ENCODE measurements at places on chromosomes 16 and 17.
A peak's percentile ranks its signal among the peaks of the same experiment; 100 is the strongest.

- peak overlapping the region; percentile 58 for H3K27ac ChIP-seq
- DNase-seq, result no peak
- H3K36me3 ChIP-seq, result peaks cover 5% of the 10 kb centered on the region
- H3K4me3 ChIP-seq, result no peak overlapping the region
- peaks cover 47% of the 10 kb centered on the region for H3K4me1 ChIP-seq
Observed at GRCh38 chr17:82527898-82528297, 8.4 kb downstream of the FOXK2 start.

GRCh38 chr16:53457670-53458069, 23.4 kb downstream of the RBL2 start:
- H3K27ac ChIP-seq, result peak overlapping the region; percentile 96
- H3K4me3 ChIP-seq, result peak overlapping the region; percentile 73
- DNase-seq, result peak; percentile 92
- H3K27me3 ChIP-seq, result no peaks in the 10 kb centered on the region
- peaks cover 89% of the 10 kb centered on the region for H3K4me1 ChIP-seq

GRCh38 chr17:54876656-54877195, 23.9 kb upstream of the TOM1L1 start:
- H3K27me3 ChIP-seq, result no peaks in the 10 kb centered on the region
- no peaks in the 10 kb centered on the region for H3K4me1 ChIP-seq
- H3K27ac ChIP-seq, result no peak overlapping the region
- DNase-seq, result no peak
- H3K4me3 ChIP-seq, result no peak overlapping the region

DNA sequence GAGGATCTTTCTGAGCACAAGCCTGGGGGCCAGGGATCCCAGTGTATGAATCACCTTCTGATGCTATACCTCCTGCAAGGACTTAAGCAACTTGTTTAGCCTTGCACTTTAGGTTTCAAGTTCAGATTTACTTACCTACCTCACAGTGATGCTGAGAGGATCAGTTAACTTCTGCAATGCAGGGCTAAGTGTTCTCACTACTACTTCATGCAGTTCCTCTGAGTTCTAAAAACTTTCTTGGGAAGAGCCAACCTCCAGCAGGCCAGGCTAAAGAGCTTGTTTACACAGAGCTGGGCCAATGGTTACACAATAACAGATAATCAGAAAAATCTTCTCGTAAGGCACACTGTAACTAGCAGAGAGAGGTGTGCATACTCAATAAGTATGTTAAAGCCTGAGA, 13.0 kb downstream of the VEZF1 start:
- no peak overlapping the region for H3K4me3 ChIP-seq
- no peaks in the 10 kb centered on the region for H3K27me3 ChIP-seq
- peaks cover 48% of the 10 kb centered on the region for H3K36me3 ChIP-seq
- no peak for DNase-seq
- no peak overlapping the region for H3K27ac ChIP-seq

DNA sequence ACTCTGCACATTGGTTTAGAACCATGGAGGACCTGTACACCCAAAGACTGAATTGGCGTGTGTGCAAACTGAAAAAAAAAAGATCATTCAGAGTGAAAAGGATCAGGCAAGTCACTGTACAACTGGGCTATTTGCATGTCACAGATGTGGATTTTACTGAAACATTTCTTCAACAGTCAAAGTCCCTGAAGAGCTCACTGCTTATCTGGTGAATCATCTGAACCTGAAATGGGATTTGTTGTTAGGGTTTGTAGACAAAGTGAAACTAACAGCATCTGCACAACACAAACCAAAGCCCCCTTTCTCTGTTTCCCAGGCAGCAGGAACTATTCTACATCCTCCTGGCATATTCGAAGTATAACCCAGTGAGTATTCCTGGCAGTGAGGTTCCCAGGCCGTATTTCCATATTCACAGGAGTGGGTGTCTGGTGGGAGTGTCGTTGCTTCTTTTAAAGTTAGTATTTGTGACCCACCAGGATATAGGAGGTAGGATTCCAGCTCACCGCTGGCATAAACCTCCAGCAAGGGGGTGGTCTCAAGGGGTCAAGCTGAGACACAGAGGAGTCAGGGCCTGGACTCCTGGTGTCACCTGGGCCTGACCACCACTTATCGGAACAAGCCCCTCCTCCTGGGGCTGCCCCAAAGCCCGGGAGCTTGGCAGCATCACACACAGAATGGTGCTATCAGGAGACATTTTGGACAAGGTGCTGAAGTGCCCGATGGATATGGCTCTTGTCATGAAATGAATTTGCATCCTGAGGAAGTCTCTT, 80.9 kb downstream of the GOSR1 start:
- no peaks in the 10 kb centered on the region for H3K36me3 ChIP-seq
- H3K4me1 ChIP-seq, result peaks cover 3% of the 10 kb centered on the region
- H3K27me3 ChIP-seq, result peaks cover 2% of the 10 kb centered on the region
- DNase-seq, result no peak
- no peak overlapping the region for H3K27ac ChIP-seq

- no peaks in the 10 kb centered on the region for H3K27me3 ChIP-seq
- no peaks in the 10 kb centered on the region for H3K4me1 ChIP-seq
- no peaks in the 10 kb centered on the region for H3K36me3 ChIP-seq
- H3K4me3 ChIP-seq, result no peak overlapping the region
- DNase-seq, result no peak
Observed at GRCh38 chr16:78939597-78939996, 660.9 kb downstream of the MAF start.

DNA sequence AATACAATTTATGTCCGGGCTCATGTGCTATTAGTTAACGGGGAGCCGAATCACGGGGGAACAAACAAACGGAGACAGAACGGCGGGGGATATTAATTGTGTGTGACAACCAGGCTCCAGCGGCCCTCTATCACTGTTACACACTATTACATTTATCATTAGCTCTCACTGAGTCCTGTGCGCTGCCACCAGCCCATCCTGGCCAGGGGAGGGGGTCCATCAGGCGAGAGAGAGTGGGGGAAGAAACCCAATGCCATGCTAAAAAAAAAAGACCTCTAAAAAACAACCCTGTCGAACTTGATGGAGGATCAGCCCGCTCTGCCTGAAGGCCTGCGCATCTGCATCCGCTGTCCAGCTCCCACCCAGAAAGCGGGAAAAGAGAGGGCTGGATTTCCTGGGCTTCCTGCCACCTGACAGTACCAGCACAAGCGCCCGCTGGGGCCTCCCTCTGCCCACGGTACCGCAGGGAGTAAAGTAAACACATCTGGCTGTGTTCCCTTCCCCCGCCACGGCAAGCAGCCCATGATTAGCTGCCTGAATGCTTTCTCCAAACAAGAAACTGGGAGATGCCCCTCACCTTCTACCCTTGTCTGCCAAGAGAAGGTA, 41.7 kb downstream of the PIPOX start:
- H3K27me3 ChIP-seq, result no peaks in the 10 kb centered on the region
- H3K36me3 ChIP-seq, result peaks cover 29% of the 10 kb centered on the region
- H3K27ac ChIP-seq, result no peak overlapping the region
- H3K4me1 ChIP-seq, result no peaks in the 10 kb centered on the region

- peaks cover 33% of the 10 kb centered on the region for H3K27me3 ChIP-seq
- no peak overlapping the region for H3K4me3 ChIP-seq
Observed at GRCh38 chr17:41578538-41578937, 6.7 kb upstream of the KRT9 start.

GRCh38 chr17:79223471-79223870, 148.8 kb downstream of the ENGASE start:
- H3K27me3 ChIP-seq, result peaks cover 16% of the 10 kb centered on the region
- no peaks in the 10 kb centered on the region for H3K36me3 ChIP-seq
- H3K4me1 ChIP-seq, result peaks cover 2% of the 10 kb centered on the region
- no peak for DNase-seq

GRCh38 chr17:48068491-48068961, 20.4 kb downstream of the NFE2L1 start:
- DNase-seq, result peak; percentile 17
- no peaks in the 10 kb centered on the region for H3K27me3 ChIP-seq

All from activated CD4-positive, alpha-beta T cell treated with anti-CD3 and anti-CD28 coated beads, Interleukin-2, amount 10 ng/mL, durations not matched to agents 7 days and 5 days (primary cell).